ENCODE measurements at places on chromosomes 3 and 15.

- no peak for DNase-seq
Observed at GRCh38 chr3:13851997-13852637, 27.8 kb downstream of the WNT7A start.

DNA sequence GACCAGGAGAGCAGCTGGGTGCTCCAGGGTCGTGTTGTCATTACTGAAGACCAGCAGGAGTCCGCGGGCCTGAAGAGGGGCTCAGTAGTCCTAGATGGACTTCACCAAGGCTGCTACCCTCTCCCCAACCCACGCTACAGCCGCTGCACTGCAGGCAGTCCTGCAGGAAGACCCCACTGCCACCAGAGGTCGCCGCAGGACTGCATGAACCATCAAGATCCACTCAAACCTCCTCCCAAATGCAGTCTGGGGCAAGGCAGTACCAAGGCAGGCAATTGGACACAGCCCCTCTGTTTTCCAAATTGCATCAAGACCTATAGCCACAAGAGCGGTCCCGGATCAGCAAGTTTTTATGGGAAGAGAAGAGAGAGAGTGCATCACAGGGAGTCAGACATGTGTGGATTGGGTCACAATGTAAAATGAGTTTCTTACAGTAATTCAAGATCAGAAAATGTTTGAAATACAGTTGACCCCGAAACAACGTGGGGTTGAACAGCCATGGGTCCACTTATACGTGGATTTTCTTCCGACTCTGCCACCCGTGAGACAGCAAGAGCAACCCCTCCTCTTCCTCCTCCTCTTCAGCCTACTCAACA, 46.7 kb downstream of the DZIP1L start:
- peak; percentile 65 for DNase-seq

DNA sequence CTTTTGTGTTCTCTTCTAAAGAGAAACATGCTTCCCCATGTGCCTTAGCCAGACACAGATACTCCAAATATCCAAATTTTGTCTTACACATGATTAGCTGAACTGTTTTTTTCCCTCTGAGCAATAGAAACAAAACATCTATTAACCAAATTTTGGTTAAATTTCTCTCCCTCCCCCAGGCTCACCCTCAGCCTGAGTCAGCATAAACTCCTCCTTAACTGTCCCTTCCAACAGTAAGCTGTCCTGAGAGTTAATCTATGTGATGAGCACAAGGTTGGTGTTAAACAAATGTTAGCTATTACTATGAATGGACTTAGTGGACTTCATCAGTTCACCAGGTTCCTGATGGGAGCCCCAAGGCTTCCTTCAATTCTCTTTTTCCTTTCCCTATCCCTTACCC, 108.5 kb downstream of the RSL24D1 start:
- no peak for DNase-seq

DNA sequence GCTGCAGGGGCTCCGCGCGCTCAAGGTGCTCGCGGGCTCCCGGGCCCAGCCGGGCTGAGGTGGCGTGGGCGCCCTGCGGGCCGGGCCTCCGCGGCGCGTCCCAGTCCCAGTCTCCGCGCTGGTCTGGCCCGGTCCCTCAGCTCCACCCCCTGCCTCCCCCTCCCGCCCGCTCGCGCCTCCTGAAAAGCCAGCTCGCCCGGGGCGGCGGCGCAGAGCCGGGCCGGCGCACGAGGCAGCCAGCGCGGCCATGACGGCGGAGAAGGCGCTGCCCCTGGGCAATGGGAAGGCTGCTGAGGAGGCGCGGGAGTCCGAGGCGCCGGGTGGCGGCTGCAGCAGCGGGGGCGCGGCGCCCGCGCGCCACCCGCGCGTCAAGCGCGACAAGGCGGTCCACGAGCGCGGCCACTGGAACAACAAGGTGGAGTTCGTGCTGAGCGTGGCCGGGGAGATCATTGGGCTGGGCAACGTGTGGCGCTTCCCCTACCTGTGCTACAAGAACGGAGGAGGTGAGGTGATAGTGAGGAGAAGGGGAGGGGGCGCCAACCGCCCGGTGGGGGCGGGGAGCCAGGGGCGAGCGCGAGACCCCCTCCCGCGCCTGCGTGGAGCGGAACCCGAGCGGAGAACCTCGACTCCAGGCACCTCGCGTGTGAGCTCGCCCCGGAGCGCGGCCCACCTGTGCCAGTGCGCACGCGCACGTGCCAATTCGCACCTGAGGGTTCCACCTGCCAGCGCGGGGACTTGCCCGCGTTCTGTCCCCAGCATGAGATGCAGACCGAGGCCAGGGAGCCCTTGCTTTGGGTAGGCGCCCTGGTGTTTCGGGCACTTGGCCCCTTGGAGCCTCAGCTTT, at the start of gene SLC6A11:
Gene SLC6A11, plus strand, starts transcription at position 210 of the 844 bp plus-strand sequence. Its CDS starts 38 bp downstream, at position 248.
- DNase-seq = no peak

DNA sequence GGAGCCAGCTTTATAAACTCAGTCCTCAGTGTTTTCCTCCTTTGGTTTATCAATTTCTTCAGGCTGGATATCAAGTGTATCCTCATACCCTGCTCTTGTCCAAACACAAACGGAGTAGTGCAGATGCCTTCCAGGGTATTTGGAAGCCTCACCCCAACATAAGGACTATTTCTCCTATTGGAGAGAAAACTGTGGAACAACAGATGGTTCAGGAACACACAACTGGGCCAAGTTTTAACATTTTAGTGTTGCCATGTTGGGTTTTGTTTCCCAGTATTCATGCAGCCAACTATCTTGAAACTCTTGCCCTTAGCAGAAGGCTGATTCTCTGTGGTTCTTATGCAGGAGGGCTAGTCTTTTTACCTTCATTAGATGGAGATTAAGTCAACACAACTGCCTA, 398.1 kb downstream of the GABRB3 start:
- DNase-seq = no peak

Data from LoVo (cell line).